Fibroblast of mammary gland (primary cell): ENCODE measurements at places on chromosomes 1 and 21.

DNA sequence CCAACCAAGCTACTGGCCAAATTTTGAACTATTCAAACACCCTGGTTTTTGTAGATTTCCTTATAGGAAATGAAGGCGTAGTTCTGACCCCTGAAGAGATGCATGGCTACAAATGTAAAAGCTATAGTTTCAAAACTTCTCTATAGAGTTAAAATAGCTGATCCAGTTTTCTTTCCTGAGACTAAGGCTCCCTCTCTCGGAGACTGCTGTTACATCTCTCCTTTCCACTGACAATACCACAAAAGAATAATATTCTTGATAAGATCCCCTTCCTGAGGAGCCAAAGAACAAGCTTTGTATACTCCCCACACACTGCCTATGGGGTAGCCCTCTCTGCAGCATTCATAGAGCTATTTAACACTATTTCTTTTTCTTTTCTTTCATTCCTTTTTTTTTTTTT is 6.7 kb upstream of the CFAP126 start:
- DNase-seq, result peak; percentile 29

DNA sequence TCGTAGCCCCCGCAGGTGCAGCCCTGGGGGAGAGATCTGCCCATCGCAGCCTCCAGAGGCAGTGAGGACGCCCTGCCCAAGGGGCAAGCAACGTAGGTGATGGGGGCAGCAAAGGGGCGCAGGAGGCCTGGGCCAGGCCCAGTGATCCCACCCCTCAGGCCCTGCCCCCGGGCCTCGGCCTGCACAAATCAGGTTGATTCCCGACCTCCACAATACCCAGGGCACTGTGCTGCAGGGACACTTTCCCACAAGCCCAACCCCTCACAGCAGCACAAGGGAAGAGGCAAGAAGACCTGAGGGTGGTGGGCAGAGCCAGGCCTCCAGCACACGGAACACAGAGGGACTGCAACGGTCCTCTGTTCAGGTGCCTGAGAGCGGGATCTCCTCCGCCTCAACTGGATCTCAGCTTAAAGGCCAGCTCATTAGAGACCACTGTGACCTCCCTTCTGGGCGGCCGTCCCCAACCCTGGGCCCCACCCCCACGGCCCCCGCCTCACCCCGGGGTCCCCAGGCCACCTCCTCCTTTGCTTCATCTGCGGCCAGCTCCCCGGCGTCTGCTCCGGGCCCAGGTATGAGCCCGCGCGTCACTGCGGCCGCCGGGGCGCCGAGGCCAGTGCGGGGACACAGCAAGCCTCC is 812 bp upstream of the ARF1 start:
- DNase-seq, result no peak

DNA sequence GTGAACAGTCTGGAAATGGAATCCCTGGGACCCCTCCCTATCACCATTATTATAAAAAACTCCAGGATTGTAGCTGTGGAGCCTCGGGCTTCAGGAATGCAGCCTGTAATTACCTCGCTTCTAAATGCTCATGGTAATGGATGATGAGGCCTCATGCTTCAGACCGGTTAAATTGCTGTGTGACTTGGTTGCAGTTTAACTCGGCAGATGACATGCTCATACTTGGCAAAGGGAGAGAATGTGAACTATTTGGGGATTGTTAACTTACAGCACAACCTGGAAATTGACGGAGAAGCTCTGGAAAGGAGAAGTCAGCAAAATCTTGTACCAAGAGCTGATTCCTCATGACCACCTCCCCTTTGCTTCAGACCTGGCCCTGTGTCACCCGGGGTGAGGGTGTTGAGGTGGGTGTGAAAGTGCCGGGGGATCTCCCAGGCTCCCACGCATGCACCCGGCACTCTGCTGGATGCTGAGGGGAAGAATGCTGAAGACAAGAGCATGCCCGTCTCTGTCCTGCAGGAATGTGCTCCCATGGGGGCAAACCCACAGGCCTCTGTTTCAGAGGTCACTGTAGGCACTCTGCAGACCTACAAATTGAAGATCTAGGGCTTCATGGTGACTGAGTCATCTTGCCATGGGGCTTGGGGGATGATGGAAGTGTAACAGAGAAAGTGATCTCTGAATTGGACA is 364.8 kb downstream of the RPS6KC1 start:
- DNase-seq, result no peak

DNA sequence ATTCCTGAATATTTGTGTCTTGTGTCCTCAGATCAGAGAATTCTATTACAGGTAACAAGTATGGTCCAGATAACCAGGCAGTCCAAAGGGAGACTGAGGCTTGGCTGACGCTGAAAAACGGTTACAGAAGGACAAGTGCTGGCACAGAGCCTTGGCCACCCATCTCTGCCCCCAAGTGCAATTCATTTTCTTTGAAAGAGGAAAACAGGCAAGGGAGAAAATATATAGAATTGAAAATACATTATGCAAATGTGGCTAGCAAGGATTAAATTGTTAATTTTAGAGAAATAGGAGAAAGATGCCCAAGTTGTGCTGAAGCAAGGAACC is 1.2 kb downstream of the SORT1 start:
- DNase-seq, result no peak

DNA sequence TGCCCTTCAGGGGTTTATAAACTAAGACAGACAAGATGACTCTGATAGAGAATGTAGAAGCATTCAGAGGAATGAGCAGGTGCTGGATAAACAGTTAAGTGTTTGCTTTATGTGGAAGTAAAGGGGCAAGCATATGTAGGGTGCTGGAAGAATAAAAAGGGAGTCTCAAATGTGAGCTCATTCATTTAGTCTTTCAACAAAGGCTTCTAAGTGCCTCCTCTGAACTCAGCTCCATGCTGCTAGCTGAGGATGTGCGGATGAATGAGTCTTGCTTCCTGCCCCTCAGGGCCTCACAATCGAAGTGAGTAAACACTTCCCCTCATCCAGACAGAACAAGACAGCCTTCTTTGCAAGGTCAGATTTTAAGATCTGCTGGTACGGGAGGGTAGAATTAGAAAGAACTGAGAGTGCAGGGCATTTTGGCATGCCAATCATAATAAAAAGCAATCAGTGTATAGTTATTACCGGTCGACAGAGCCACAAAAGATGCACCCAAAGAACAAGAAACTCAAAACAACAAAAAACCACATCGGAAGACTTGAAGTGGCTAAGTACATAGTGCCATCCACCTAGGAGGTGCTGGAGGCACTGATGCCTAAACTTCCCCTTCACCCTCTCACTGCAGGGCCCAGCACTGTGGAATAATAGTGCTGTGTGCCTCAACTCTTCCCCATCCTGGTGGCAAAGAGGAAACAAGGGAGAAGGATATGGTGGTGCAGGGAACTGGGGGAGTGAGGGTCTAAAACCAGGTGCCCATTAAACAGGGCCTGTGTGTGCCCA is 69.8 kb downstream of the TNR start:
- DNase-seq, result no peak

DNA sequence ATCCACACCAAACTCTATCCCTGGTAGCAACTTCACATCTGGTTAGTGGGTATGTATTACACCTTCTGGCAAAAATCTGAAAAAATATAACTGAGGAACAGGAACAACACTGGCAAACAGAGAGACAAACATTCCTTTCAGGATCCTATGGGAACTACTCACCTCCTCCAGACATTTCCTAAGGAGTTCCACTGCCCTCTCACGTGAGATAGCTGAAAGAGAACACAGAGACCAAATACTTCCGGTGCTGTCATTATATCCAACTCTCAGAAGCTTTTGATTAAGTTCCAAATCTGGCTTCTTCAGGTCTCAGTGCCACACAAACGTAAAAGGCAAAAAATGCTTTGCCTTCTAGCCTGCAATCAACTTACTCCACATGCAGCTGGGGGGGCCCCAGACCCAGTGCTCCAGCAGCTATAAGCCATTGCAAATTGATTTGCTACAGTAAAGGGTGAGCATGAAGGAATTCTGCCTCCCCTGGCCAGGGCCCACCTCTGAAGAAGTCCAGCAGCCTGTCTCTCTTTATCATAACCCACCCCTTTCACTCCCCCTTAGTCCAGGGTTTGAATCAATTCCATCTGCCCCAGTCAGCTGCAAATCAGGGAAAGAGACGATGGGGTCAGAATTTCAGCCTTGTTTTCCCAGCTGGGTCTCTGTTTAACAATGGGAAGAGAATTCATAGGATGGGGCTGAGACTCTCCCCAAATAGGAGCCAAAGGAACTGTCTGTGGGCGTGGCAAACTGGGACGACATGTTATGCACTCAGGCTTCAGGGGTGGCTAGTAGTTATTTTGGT is 32.2 kb downstream of the TFAP2E start:
- DNase-seq, result no peak
